Stimulated activated CD4-positive, alpha-beta T cell treated with anti-CD3 and anti-CD28 coated beads, Interleukin-1b, Interleukin-23, amount 100 ng/mL, for 4 hours (primary cell): ENCODE measurements at places on chromosomes 12 and 14.

- no peak for DNase-seq
Measured at GRCh38 chr14:89466484-89466883, 49.5 kb upstream of the FOXN3 start.

- DNase-seq, result no peak
Measured at GRCh38 chr14:102403028-102403427, 40.3 kb downstream of the TECPR2 start.

- no peak for DNase-seq
Measured at GRCh38 chr14:95071649-95072280, 85.6 kb downstream of the DICER1 start.

GRCh38 chr12:26510354-26510674, 314.9 kb downstream of the SSPN start:
- DNase-seq, result no peak

GRCh38 chr12:96103067-96103644, 67.8 kb upstream of the LTA4H start:
- no peak for DNase-seq

DNA sequence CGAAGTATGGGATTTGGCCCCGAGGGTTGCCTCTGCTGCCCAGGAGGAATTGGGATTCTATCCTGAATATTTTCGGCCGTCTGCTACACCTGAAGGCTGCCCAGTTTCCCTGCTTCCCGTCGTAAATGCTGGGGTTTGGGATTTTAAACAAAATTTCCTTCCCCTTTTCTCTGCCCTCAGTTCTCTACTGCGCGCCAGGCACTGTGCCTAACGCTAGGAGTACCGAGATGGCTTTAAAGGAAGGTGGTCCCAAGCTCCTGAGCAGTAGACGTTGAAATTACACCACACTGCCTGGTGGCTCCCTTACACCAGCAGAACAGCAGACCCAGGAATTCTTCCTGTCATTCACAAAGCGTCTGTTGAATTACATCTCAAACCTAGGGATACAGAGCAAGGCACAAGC, 566 bp upstream of the PRDM4 start:
- no peak for DNase-seq

- DNase-seq, result no peak
Measured at GRCh38 chr14:105173901-105174894, 5.6 kb upstream of the JAG2 start.

GRCh38 chr14:50521912-50522341, 10.4 kb downstream of the MAP4K5 start:
- no peak for DNase-seq

- DNase-seq, result no peak
Measured at GRCh38 chr14:65206448-65207096, 104.3 kb upstream of the MAX start.

DNA sequence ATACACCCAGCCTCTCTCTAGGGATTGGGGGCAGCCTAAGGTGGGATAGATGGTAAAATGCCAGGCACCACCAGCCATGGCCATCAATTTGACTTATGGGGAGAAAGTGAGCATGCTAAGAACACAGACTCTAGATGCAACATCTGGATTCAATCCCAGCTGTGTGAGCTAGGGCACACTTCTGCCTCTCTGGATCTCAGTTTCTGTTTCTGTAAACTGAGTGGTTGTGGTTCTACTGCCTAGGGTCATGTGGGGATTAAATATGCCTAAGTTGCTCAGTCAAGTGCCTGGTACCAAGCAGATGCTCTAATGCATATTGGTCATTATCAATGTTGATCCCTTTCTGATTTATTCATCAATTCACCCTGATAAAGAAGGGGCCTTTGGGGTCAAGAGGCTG, 12.6 kb upstream of the OAS1 start:
- DNase-seq, result no peak

- no peak for DNase-seq
Measured at GRCh38 chr14:99271221-99271941, 616 bp downstream of the BCL11B start.

GRCh38 chr12:69150083-69150795, 89.1 kb upstream of the CPSF6 start:
- no peak for DNase-seq

- no peak for DNase-seq
Measured at GRCh38 chr12:71157601-71158233, at the start of gene TSPAN8. Gene TSPAN8, minus strand, starts transcription at chr12:71157999. Its CDS starts 321 bp downstream, at chr12:71157678.

- no peak for DNase-seq
Measured at GRCh38 chr12:70695361-70696023, 58.3 kb upstream of the PTPRB start.

DNA sequence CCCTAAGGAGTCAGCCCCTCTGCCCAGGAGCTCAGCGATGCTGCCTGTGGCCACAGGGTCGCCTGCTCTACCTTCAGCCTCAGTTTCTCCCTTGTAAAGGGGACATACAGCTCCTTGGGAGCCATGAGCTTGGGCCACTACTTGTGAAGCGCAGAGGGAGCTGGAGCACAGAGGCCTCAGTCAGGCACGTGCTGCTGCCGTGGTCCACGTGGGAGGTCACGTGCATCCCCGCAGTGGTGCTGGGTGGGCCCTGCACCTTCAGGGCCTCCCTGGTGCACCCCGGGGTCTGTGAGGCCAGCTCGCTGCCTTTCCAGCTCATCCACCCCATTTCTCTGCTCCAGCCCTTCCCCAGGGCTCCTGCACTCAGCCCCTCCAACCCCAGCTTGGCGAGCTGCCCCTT, 10.9 kb upstream of the C14orf180 start:
- DNase-seq, result no peak

GRCh38 chr12:109951751-109952150, 44.4 kb downstream of the GIT2 start:
- DNase-seq, result no peak

DNA sequence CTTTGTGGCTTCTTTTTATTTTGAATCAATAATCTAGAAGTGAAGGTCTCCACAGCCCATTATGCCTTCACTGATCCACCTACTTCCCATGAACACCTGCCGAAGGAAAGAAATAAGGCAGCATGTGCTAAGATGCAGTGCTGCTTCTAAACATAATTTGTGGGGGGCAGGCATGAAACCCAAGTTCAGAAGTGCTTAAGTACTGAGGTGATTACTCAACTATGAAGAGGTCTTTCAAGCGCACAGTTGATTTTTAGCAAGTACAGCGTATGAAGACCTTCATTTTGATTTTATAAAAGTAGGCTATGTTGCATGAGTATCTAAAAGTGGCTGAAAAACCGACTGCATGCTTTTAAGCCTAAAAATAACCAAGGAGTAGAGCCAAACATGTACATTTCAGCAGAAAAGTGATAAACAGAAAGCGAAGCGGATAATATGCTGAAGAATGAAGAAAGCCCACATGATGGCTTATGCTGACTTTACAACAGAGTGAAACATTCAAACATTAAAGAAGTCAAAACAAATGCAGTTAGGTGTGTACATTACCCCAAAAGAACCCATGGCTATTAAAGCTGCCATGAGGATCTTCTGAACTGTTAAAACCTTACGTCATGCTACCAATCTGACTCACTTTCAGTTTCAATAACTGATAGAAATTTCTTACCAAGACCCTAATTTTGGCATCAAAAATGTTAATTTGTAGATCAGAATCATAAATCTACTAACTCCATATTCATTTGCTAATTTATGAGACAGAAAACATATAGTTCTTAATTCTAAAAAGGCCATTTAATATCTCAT, 29.3 kb downstream of the KICS2 start:
- no peak for DNase-seq

- no peak for DNase-seq
Measured at GRCh38 chr12:114733919-114734318, 49.9 kb upstream of the TBX3 start.

DNA sequence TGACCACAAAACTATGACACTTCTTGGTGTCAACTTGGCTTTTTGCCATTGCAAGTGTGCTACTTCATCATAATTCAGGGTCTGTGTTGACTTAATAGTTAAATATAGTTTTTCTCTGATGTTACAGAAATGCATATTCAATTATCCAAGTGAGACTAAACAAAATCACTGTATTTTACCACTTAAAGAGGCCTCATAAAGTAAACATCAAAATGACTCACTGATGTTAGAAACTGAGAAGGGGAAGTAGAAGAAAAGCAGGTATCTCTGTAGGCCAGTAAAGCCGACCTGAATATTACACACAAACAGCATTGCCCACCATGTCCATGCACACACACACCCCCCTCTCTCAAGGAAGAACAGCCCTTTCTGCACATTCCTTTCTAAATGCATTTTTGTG, 55.4 kb downstream of the RPAP3 start:
- DNase-seq, result no peak

GRCh38 chr12:30278401-30278800, 417.3 kb downstream of the IPO8 start:
- DNase-seq, result no peak

DNA sequence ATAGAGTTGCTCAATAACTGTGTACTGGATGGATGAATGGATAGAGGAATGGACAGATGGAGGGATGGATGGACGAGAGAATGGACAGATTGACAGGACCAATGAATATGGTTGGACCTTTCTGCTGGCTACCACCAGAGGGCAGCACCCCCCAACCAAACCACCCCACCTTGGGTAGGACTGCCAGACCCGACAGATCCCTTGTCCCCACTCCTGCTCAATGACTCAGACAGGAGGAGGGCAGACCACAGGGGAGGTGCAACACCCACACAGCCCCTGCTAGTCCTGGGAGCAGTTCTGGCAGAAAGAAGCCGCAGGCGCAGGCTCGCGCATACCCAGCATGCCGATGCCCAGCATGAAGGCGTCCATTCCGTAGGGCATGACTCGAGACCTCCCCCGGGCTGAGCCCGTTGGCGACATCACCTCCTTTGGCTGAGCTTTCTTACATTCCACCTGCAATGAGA, 12.4 kb downstream of the MSI1 start:
- peak; percentile 70 for DNase-seq
